ENCODE measurements at places on chromosomes 1 and 21.

GRCh38 chr21:16082038-16082816 is 352.4 kb downstream of the USP25 start:
- peak; percentile 9 for DNase-seq

DNA sequence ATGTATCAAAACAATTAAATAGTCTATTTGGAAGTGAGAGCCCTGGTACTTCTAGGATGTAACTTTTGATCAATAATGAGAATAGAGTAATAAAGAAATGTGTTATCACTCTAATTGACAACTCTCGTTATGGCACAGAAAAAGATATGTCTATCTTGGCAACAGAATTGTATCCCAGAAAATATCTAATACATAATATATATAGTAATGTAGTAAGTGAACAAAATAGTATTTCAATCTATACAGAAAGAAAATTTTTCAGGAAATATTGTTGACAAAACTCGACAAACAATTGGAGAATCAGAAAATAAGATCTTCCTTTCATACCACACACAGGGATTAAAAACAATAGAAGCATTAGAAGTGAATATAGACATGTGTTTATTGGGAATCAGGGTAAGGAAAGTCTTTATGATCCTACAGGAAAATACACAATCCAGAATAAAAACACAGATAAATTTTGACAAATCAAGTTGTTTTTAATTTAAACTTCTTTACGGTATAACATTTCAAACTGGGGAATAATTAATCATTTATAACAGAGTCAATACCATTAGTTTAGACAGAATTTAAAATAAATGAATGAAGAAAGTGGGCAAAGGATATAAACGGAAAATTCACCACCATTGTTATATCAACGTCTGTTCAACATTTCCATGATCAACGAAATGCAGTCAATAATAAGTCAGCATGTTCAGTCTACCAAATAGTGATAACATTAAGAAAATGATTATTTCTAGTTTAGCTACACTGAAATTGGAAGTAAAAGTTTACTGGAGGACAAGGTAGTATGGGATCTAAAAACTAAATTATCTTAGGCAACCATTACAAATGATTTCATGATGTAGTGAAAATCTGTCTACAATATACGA is 1526.5 kb upstream of the TPTE start:
- no peak for DNase-seq

DNA sequence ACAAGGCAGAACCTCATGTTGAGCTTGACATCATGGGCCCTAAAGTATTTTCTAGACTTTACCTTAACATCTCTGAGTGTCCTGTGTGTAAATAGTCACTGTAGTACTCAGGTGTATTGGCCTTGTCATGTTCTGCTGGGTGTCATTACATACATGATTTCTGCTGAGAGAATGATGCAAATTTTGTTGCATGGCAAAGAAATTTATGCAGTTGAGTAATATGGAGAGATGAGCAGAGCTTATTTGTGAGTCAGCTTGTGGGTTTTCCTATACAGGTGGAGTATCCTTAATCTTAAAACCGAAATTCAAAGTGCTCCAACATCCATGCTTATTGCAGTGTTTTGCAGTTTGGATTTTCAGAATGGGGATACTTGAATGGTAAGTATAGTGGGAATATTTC is 36.6 kb downstream of the RGL1 start:
- no peak for DNase-seq

DNA sequence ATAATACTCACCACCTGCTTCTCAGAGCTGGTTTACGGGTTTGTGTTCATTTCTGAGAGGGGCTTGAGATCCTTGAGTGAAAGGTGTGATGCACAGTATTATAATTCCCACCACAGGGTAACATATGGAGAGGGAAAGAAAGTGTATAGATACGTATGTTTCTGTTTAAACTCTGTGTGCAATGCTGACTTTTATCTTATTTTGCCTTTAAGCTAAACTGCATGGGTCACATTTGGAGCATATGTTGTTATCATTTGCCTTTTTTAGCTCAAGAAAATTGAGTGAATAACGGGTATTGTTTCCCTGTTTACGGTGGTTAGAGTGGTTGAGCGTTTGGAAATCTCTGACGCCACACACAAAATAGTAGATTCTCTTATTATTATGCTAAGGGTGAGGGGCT is 191.1 kb upstream of the NFIA start:
- DNase-seq, result no peak

- DNase-seq, result no peak
Measured at GRCh38 chr1:31007462-31007991, 58.0 kb downstream of the PUM1 start.

GRCh38 chr21:21046063-21046462 is 47.9 kb downstream of the NCAM2 start:
- DNase-seq, result no peak

DNA sequence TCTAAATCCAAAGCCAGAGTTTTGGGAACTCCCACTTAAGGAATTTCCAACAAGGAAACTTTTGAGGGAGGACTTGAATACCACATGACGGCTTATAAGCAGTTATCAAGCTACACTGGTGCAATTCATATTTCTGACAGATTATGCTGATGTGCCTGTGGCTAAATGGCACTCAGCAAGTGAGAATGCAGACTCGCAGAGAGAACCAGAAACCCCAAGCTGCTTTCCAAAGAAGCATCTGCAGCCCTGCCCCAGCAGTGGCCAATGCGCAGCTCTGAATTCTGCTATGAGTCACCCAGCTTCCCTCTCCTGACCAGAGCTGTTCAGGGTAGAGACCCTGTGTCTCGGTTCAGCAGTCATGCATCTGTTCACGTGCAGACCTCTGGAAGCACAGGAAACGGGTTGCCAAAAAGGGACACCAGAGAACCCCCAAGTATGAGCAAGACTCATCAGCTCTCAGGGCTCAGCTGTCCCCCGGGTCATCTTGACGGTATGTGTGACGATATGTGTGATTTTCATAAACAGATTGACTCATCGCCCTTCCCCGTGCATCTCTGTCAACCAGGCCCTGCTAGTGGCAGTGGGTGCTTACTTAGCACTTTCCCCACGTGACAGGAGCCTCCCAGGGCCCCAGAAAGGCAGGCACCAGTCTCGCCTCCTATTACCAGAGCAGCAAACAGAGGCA is 76.3 kb downstream of the ITPKB start:
- DNase-seq, result peak; percentile 38

DNA sequence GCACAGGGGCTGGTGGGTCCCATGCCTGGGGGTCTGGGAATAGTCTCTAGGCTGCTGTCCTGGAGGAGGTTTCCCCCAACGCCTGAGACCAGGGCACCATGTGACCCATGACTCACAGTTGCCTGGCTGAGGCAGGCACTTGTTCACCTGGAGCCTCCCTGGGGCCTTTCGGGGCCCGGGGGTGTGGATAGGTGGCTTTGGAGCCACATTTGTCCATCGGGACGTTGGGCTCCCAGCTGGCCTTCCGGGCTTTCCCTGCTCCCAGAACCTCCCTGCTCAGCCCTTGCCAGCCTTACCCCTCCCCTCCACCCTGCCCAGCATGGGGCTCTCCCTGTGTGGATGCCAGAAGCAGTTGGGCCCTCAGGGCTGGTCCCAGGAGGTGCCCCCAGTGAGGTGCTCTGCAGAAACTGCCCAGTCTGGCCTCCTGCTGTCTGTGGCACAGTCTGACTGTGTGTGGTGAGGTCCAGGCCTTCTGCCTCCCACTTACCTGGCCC is 14.2 kb downstream of the COL6A1 start:
- DNase-seq, result no peak

DNA sequence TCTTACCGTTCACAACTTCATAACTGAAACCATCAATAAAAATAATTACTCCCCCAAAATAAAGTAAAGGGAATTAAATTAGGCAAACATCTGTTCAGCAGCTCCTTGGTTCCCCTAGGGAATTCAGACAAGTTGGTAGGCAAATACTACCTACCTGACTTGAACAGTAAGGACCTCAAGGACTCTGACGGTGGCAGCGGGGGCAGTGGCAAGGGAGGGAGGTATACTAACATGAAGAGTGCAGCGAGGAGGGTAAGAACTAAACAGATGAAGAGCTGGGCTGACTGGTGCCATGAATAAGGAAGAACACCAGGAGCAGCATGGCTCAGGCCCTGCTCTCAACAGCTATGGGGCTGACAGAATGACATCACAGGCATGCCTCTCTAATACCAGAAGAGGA is 33.1 kb downstream of the MTOR start:
- no peak for DNase-seq

DNA sequence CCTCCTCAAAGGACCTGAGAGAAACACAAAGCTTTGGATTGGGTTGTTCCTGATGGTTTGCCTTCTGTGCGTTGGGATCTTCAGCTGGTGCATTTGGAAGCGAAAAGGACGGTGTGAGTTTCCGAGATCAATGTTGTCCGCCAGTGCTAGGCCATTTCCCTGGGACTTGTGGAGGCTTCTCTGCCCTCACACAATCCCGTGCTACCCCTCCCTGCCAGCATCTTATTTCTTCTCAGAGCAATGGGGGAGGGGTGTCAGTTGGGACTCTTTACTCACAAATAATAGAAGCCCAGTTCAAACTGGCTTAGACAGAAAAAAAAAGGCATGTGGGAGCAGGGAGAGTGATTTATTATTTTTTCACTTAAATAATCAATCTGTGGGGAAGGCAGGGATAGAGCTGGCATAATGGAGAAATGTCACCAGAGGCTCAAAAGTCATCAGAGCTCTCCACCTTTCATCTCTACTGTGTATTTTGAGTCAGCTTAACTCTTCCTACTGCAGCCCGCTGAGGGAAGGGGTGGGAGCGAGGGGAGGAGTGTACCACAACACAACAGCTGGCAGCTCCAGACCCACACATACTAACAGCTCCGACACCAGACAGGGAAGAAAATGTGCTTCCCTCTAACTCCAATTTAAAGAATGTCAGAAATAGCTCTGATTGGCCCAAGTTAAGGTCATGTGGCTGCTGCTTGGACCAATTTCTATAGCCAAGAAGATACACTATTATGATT is 22.4 kb downstream of the LY9 start:
- no peak for DNase-seq

DNA sequence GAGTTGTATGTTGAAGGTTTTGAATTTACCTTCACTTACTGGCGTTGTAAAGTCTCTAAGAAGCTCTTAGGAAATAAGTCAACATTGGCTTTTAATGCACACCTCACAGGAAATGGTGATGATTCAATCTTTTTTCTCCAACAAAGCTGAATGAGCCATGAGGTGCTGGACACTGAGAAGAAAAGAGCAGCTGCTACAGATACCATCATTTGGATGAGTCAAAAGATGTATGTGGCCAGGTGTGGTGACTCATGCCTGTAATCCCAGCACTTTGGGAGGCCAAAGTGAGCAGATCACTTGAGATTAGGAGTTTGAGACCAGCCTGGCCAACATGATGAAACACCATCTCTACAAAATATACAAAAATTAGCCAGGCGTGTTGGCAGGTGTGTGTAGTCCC is 3.3 kb upstream of the IL23R start:
- no peak for DNase-seq

- no peak for DNase-seq
Measured at GRCh38 chr1:149923626-149924025, 4.0 kb downstream of the SF3B4 start.

GRCh38 chr1:32767156-32767555 is 50.0 kb downstream of the YARS1 start:
- no peak for DNase-seq

DNA sequence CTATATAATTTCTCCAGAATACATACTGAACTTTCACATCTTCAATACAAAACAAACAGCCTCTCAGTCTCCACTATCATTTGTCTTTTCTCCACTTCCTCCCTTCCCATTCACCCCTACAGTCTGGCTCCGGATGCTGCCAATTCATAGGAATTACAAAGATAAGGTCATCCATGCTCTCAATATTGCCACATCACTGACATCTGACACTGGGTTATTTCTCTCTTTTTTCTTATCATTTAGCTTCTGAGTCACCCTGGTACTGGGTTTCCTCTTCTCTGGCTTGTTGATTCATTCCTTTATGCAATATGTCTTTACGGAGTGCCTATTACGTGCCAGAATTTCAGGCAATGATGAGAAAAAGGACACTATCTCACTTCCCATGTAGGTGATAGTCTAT is 3.1 kb upstream of the SH3BP5L start:
- peak; percentile 89 for DNase-seq

DNA sequence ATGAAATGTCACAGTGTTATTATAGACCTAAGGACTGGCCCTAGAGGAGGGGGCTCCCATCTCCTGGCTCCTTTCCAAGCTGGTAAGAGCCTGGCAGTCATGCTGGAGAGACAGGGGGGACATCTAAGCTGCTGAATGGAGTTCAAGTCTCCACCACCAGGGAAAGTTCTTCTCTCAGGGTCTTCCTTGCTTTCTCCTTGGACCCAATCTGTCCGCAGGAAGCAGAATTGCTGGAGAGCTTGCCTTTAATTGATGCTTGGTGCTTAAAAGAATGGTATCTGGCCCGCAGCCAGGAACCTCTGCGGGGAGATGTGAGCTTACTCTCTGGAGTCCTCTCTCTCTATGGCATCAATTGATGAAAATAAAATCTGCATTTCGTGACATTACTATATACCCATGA is 25.1 kb downstream of the IRF2BP2 start:
- no peak for DNase-seq

GRCh38 chr1:6646499-6647148 is 22.0 kb downstream of the THAP3 start:
- DNase-seq, result no peak

DNA sequence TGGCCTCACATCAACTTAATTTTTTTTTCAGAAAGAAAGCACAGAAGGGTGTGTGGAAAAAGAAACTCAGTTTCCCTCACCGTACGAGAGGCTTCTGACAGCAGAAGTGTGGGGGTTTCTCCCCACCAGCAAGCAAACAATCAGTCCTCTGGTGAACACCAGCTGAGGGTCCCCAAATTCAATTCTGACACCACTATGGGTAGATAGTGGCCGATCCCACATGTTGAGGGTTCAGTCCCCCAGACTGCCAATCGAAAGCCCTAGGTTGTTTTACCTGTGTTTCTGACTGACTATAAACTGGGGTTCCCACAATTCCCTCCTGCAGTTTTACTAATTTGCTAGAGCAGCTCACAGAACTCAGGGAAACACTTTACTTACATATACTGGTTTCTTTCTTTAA is 2.1 kb downstream of the IFI6 start:
- DNase-seq, result no peak

- DNase-seq, result no peak
Measured at GRCh38 chr1:183210681-183211080, 24.6 kb downstream of the LAMC2 start.

- DNase-seq, result no peak
Measured at GRCh38 chr1:118340928-118341910, 156.2 kb upstream of the SPAG17 start.

- no peak for DNase-seq
Measured at GRCh38 chr1:102970496-102971078, 137.7 kb downstream of the COL11A1 start.

DNA sequence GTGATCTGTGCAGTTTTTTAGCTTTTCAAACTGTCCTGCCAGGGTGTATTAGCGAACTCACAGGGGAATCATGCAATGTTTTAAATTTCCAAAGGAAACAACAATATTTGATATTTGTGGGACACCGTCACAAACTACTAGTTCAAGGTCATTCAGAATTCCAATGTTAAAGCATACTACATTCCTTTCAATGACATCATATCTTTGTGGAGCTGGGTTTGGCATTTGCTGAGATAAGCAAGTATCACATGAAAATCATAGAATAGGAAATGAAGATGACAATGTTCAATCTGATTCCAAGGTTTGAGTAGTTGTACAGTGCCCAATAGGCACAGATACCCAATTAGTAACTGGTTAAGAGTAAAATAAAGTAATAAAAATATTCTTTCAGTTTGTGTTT is 35.6 kb downstream of the NUF2 start:
- DNase-seq, result no peak

GRCh38 chr1:162666006-162666645 is 33.9 kb downstream of the DDR2 start:
- no peak for DNase-seq

- DNase-seq, result no peak
Measured at GRCh38 chr1:203681739-203682138, 55.1 kb downstream of the ATP2B4 start.

Measured in GF-D8 (cell line).